ENCODE measurements at places on chromosomes 4 and X.

DNA sequence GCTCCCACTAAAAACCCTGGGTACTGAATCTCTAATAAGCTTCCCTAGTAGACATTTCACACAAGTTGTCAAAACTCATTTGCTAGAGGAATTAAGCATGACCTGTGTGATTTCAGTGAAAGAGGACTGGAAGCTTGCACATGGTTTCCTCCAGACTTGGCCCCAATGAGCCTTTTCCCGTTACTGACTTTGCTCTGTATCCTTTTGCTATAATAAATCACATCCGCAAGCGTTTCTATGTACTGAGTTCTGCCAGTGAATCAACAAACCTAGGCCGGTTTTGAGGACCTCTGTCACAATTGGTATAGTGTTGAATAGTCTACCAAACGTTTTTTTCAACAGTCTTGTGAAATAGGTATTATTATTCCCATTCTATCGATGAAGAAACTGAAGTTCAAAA is 8.2 kb downstream of the ATP11C start:
- no peak for DNase-seq

DNA sequence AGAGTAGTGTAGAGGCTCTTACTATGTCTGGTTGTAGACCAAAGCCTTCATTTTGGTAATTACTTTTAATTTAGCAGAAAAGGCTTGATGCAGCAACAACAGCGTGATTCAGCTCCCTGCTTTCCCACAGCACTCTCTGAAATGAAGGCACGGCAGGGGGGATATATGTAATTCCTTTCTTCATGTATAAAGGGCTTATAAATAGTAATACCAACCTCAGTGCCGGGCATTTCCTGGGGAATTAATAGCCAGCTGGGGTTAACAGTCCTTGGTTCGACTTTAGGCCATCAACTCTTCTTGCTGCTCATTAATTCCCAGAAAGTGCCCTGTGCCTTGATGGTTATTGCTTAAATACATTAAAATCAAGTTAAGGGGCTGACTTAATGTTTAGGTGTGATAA is 669.0 kb downstream of the ZNF674 start:
- no peak for DNase-seq

- no peak for DNase-seq
Measured at GRCh38 chrX:71846429-71846828, 64.2 kb upstream of the NHSL2 start.

DNA sequence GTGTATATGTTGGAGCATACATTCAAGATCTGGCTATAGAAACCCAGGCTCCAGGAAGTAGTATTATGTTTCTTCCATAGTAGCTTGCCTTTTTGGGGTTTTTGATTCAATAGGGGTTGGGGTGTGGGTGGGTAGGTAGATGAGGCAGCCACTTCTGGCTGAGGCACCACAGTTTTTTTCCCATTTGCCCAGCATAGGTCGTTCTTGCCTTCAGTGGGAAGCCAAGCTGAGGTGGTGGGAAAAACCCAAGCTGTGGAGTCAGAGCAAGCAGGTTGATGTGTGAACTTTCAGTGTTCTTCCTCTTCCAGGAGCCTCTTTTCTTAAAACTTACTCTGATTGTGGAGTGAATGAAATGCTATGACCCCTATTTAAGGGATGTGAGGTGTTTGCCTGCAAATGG is 67.0 kb upstream of the RPS6KA3 start:
- DNase-seq = no peak

All from posterior cingulate gyrus (tissue), 11 donors.